ENCODE measurements at places on chromosomes 2 and 18. TPM values are rescaled to one million over a fixed set of nuclear protein-coding genes. Genes with fewer than 3 reads are reported as not detected.

LRP1B gene
- not detected for total RNA-seq

UCN gene
- total RNA-seq, result 2.5 TPM

INHA gene
- total RNA-seq, result not detected

OBSL1 gene
- 1.3 TPM for total RNA-seq

PROKR1 gene
- total RNA-seq, result not detected
